PC-3 (cell line): ENCODE measurements at places on chromosomes 12 and 14.
A peak's percentile ranks its signal among the peaks of the same experiment; 100 is the strongest.

DNA sequence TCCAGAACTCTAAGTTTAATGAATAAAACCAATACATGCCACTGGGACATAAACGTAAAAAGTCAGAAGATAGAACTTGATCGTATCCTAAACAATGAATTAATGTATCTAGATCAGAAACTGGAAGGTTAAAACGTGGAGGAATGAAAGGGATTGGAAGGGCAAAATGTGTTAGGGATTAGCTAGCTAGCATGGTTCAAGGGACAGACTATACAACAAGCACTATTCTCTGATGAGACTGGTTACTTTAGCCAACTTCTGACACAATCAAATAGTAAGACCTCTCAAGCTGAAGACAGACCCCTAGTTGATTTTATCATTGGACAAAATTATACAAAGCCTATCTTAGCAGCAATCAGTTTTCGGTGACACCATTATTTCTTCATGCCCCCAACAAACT, 18.7 kb upstream of the OXA1L start:
- no peak for DNase-seq

DNA sequence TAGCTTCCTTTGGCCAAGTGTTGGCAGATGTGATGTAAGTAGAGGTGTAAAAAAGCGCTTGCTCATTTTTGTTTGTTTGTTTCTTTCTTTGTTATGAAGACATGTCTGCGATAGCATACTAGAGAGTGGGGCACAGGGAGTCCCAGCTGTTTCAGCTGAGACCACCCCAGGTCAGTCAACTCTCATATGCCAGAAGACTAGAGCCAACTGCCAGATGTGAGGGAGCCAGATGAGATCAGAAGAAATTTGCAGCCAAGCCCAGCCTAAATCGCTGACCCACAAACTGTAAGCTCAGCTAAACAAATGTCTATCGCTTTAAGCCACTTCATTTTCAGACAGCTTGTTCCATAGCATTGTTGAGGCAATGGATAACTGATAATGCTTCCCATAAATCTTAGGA, 397.1 kb downstream of the APAF1 start:
- no peak for DNase-seq

GRCh38 chr14:104694991-104695659, 5.7 kb downstream of the INF2 start:
- DNase-seq = peak; percentile 52

DNA sequence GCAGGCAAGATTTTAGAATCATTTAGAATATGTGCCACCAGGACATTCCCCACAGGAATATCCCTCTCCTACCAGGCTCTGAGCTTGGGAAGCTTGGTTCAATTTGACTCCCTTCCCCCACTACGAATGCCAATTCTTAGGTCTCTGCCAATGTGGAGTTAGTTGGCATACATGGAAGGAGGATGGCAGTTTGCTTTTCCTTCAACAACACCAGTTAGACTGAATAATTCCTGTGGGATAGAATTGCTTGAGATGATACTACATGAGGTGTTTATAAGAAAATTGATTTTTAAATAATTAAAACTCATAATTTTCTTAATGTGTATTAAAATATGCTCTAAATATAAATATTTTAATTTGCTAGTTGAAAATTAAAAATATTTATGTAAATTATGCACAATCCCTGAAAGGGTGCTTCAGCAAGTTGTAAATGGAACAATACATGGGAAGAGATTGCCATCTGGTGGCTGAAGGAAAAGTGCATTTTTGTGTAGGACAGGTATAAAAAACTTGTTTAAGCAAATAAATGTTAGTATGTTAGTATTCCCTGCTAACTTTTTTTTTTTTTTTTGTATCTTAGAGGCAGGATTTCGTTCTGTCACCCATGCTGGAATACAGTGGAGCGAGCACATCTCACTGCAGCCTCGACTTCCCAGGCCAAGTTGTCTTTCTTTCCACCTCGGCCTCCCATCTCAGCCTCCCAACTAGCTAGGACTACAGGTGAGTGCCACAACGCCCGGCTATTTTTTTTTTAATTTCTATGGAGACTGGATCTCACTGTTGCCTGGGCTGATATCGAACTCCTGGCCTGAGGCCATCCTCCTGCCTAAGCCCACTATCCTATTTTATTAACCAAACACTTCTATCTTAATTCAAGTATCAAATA, 25.8 kb upstream of the STRAP start:
- peak; percentile 81 for DNase-seq

- DNase-seq = no peak
Measured at GRCh38 chr14:81331229-81332021, 68.7 kb downstream of the STON2 start.

- DNase-seq = no peak
Measured at GRCh38 chr12:33438851-33439586, 600 bp downstream of the SYT10 start.

DNA sequence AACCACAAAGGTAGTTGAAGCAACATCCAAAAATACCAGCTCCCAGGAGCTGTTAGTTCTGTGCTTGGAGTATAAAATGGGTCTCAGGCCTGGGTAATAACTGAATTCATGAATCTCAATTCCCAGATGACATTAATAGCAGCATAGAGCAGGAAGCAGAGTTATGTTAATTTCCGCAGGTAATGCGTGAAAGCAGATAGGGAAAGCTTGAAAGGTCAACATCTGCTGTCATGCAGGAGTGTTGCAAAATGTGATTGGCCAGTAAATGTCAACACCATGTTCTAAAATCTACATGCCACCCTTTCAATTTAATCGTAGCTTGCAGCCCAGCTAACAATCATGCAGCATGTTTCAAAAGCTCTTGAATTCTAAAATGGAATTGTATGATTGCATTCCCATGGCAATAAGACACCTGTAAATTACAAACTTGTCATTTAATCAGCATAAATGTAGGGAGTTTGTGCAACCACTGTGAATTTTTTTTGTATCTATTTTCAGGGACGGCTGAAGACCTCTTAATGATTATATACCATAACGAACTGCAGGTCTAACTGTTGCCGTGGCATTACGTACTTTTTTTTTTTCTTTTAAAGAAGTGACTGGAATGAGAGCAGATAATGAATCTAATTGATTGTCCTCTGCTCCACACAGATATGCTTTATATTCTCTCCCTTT, 635.8 kb upstream of the FOXG1 start:
- no peak for DNase-seq

DNA sequence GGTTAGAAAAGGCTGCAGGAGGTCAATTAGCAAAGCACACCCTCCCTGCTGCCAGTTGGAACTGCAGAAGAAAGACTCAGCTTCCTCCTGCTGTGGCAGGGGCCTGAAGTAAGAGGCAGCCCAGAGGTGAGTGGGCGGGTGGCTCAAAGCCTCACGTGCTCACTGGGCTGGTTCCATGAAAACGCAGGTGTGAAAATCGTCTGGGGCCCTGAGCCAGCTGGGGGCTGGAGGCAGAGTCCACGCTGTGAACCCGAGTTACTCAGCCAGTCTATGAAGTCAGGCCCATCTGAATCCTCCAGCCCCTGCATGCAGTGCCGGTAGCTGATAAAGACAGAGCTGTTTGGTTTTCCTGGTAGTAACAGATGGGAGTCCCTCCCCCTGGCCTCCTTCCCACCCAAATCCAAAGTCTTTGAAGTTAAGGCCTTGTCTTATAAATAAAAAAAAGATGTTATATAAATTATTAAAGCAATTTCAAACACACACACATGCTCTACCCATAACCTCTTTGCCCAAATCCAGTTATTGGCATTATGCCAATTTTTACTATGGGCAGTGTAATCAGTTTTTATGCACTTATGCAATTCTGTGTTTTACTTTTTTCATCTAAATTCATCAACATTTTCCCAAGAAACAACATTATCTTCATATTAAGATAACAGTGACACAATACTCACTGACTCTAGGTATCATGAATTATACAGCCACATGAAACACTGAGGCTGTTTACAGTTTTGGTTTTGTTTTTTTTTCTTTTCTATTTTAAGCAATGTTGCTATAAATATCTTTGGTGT, 57.9 kb upstream of the PNMA1 start:
- DNase-seq = peak; percentile 2
